ENCODE measurements at places on chromosomes 16 and 17. TPM values are rescaled to one million over a fixed set of nuclear protein-coding genes. Genes with fewer than 3 reads are reported as not detected.

TBC1D26 gene
- 8.9 TPM for polyA plus RNA-seq

DNA sequence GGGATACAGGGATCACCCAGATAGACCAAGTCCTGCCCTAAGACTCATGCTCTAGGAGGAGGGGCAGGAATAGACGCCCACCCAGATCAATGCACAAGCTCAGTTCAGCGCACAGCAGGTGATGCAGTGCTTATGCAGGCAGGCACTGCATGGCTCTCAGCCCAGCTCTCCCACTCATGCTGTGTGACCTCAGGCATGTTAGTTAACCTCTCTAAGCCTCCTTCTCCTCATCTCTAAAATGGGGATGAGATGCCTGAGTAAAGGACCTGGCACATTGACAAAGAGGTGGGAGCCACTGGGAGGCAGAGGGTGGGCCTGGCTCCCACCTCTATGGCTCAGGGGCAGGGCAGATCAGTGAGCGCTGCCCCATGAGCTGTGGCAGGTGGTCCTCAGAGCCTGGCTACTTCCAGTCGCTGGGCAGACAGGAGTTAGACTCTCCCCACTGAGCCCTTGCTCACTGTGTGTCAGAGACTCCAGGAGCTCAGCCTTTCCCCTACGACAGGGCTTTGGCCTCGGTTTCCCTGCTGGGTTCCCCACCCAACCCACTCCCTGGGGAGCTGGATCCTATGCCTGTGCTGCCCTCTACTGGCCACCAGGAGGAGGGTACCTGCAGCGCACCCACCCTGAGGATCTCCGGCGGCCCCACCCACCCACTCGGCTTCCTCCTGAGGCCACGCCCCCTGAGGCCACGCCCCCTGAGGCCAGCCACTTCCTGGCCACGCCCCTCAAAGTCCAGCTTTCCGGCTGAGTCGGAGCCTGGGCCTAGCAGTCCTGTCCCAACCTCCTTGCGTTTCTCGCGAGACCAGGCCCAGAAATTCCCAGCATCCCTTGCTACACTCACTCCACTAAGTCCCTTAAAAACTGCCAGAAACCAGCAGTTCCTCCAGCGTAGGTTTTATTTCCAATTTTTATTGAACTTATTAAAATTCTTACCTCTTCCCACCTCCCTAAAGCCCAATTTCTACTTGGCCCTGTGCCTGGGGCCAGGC, 196.1 kb downstream of the GSG1L start:
- peak; percentile 82 for DNase-seq

- DNase-seq, result no peak
Observed at GRCh38 chr16:51119973-51120729, 30.9 kb downstream of the SALL1 start.

- DNase-seq, result peak; percentile 31
Observed at GRCh38 chr16:31357324-31358109, 2.5 kb downstream of the ITGAX start.

DNA sequence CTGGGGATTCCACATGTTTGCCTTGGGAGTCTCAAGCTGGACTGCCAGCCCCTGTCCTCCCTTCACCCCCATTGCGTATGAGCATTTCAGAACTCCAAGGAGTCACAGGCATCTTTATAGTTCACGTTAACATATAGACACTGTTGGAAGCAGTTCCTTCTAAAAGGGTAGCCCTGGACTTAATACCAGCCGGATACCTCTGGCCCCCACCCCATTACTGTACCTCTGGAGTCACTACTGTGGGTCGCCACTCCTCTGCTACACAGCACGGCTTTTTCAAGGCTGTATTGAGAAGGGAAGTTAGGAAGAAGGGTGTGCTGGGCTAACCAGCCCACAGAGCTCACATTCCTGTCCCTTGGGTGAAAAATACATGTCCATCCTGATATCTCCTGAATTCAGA, 28.9 kb downstream of the CDRT15 start:
- DNase-seq, result no peak
